ENCODE measurements at places on chromosomes 7 and 10. TPM values are rescaled to one million over a fixed set of nuclear protein-coding genes. Genes with fewer than 3 reads are reported as not detected.

VWDE gene
- 4.2 TPM for total RNA-seq

TFPI2 gene
- total RNA-seq: not detected

LDB3 gene
- total RNA-seq: not detected

R3HCC1L gene
- 16.9 TPM for total RNA-seq

NUTM2E gene
- total RNA-seq: not detected

GIMAP5 gene
- total RNA-seq: 77.7 TPM

PNLIPRP3 gene
- total RNA-seq: not detected

AEBP1 gene
- 19.0 TPM for total RNA-seq

GPR26 gene
- total RNA-seq: not detected

PRLHR gene
- total RNA-seq: not detected

CCDC172 gene
- total RNA-seq: not detected

BET1 gene
- total RNA-seq: 21.1 TPM

DRGX gene
- not detected for total RNA-seq

ASZ1 gene
- total RNA-seq: not detected

OIT3 gene
- total RNA-seq: 0.11 TPM

MTERF1 gene
- 18.3 TPM for total RNA-seq

IMMP2L gene
- 6.2 TPM for total RNA-seq

TAS2R4 gene
- 1.1 TPM for total RNA-seq

OPN4 gene
- total RNA-seq: not detected

LIPN gene
- not detected for total RNA-seq

CABCOCO1 gene
- not detected for total RNA-seq

EGR2 gene
- total RNA-seq: 6.5 TPM

POLR3A gene
- 24.2 TPM for total RNA-seq

VSTM2A gene
- total RNA-seq: not detected

CAMK1D gene
- total RNA-seq: 6.8 TPM

CDCA7L gene
- 63.7 TPM for total RNA-seq

MYL10 gene
- not detected for total RNA-seq

TMEM130 gene
- not detected for total RNA-seq

OR6B1 gene
- not detected for total RNA-seq

NKX2-3 gene
- not detected for total RNA-seq

ATG9B gene
- 9.6 TPM for total RNA-seq

NPC1L1 gene
- not detected for total RNA-seq

TMEM248 gene
- total RNA-seq: 80.5 TPM

THNSL1 gene
- total RNA-seq: 1.6 TPM

HYAL4 gene
- not detected for total RNA-seq

EPHB4 gene
- total RNA-seq: 1.7 TPM

CD36 gene
- not detected for total RNA-seq

PHTF2 gene
- total RNA-seq: 60.0 TPM

RELN gene
- not detected for total RNA-seq

AKR1D1 gene
- not detected for total RNA-seq

MKX gene
- total RNA-seq: 0.68 TPM

CLEC2L gene
- total RNA-seq: not detected

UPK3BL2 gene
- total RNA-seq: 20.6 TPM

ARL3 gene
- 4.7 TPM for total RNA-seq

CAMK2B gene
- 0.27 TPM for total RNA-seq

SPAM1 gene
- total RNA-seq: not detected

IGF2BP3 gene
- 15.0 TPM for total RNA-seq

EPHA1 gene
- 0.73 TPM for total RNA-seq

SLC26A3 gene
- total RNA-seq: not detected

UCN3 gene
- total RNA-seq: not detected

CYP2C19 gene
- not detected for total RNA-seq

TMEM225B gene
- total RNA-seq: 2.4 TPM
